ENCODE measurements at places on chromosomes 5 and 9.

- no peak for DNase-seq
These were observed 183.5 kb downstream of the GAS1 start for GRCh38 chr9:86763791-86764190.

DNA sequence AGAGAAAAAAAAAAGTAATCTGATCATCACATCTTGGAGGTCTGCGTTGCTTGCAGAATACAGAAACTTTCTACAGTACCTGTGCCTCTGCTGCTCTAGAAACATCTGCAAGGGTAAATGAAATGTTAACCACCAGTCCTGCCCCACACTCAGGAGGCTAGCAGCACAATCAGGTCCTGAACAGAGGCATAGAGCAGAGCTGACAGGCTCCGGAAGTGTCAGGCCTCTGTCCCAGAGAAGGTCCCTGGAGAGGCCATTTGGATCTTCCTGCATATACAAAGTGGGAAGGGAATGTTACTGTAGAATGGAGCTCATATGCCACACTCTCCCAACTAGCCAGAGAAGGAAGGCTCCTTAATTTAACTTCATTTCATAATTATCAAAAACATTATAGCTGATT is 7.2 kb downstream of the NRG2 start:
- no peak for DNase-seq

DNA sequence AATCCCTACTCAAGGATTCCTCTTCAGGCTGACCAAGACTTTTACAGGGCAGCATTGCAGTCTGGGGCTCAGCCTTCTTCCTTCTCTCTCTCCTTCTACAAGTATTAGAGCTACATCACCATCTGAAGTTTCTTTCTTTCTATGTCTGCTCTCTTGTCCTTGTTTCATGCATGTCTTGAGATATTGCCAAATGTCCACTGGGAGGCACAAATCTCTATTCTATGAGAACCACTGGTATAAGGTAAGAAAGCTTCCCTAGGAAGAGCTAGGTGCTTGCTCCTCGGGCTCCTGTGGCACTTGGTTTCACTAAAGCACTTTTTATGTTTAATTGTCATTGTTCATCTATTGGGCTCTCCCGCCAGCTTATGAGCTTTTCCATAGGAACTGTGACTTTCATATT is 289.2 kb upstream of the PCSK5 start:
- DNase-seq: no peak

DNA sequence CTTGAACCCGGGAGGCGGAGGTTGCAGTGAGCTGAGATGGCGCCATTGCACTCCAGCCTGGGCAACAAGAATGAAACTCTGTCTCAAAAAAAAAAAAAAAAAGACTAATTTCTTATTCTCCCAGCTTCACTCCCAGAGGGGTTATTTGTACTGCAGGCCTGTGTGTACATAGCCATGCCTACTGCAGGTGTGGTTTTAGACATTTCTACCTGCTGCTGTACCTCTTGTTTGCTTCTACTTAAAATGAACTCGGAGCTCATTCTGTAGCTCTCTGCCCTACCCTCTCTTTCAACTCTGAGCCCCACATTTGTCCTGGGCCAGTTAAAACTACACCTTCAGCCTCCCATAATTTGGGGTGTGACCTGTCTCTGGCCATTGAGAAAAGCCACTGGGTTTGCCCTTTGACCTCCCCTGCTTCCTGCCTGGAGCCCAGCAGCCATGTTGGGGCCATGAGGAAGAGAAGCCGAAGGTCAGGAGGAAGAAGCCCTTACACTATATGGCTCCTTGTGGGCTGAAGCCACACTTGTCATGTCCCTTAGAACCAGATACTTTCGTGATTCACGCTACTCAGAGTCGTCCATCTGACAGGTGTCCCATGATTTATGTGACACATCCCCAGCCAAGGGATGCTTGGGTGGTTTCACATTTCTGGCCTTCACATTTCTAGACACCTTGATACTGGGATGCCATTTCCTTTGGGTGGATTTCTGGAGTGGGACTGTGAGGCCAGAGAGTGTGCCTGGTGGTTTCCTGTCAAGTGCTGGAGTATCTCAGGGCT is 9.4 kb upstream of the CARD19 start:
- no peak for DNase-seq

DNA sequence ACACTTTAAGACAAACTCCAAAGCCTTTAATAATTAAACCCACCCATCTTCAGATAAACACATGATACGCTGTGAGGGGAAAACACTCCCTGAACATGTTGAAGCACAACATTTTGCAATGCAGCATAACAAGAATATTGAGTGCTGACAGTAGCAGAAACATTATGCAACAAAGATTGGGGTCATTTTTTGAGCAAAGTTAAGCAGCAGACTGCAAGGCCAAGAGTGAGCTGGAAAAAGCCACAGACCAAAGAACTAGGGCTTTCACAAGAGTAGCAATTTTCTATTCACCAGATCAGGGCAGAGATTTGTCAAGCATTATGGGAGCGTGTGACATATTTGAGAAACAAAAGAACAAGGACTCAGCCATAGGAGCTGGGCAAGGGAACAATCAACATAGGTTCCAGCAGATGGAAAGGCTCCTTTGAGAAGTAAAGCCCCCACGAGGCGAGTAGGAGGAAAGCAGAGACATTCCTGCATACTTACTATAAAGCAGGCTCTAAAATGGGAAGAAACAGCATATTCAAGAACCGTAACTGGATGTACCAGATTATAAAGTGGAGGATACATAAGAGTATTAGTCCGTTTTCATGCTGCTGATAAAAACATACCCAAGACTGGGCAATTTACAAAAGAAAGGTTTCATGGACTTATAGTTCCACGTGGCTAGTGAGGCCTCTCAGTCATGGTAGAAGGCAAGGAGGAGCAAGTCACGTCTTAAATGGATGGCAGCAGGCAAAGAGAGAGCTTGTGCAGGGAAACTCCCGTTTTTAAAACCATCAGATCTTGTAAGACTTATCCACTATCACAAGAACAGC is 4.8 kb upstream of the TTC23L start:
- peak; percentile 88 for DNase-seq

DNA sequence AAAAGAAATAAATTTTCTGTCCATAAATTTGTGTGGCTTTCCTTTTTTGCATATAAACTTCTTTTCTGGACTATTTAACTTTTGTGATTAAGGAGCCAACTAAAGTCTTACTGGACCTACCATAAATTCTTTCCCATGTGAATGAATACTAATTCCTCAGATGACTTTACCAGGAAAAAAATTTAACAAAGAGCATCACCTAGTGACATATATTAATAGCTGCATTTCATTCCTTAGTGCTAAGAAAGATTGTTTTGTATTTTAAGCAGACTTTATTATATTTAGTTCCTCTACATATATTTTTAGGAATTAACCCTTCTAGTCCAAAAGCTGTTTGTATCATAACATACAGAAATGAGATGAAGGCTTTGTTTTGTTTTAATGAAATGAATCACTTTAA is 64.4 kb downstream of the C9orf85 start:
- peak; percentile 18 for DNase-seq

DNA sequence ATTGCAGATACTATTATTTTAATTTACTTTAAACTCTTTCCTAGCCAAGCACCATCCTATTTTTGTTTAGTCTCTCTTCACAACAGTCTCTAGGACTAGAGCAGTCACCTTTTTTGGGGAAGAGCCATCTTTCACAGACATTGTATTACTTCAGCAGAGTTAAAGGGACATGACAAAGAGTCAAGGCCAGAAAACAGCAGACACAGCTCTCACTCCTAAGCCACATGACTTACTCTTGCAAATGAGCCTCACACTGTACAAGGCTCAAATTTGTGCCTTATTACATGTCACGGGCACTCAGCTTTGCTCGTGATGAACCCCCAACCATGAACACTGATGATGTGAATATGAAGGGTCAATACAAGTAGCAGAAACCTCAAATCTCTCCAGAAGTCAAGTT is 104.3 kb downstream of the ZNF608 start:
- no peak for DNase-seq

DNA sequence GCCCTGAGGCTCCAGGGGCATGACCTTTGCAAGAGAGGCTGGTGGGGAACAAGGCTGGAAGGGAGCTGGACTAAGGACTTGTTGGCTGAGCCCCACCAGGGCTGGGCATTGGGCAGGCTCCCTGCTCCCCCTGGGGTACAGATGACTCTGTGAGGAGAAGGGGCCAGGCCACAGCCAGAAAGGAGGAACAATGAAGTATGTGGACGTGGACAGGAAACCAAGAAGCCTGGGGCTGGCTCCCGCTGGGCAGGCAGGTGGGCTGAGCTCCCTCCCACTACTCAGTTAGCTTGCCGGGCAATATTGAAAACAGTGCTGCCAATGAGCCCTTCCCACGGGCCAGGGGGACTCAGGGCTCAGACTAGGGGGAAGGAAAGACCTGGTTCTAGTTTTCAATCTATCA is 66.1 kb upstream of the SPTLC1 start:
- no peak for DNase-seq

DNA sequence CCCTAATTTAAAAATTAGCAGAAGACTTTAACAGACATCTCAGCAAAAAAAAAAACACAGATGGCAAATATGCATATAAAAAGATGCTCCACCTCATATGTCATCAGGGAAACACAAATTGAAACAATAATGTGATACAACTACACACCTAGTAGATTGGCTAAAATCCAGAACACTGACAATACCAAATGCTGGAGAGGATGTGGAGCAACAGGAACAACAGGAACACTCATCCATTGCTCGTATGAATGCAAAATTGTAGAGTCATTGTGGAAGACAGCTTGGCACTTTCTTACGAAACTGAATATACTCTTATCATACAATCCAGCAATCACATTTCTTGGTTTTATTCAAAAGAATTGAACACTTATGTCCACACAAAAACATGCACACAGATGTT is 22.1 kb downstream of the MCIDAS start:
- DNase-seq: no peak

- no peak for DNase-seq
These were observed 11.0 kb upstream of the ABL1 start for GRCh38 chr9:130824079-130824478.

- DNase-seq: peak; percentile 29
These were observed 66.3 kb downstream of the RGMB start for GRCh38 chr5:98839469-98840383.

- DNase-seq: no peak
These were observed 2.8 kb downstream of the NIPSNAP3A start for GRCh38 chr9:104750185-104750767.

- DNase-seq: no peak
These were observed 2.3 kb downstream of the IL4 start for GRCh38 chr5:132675936-132676689.

- peak; percentile 90 for DNase-seq
These were observed at the start of gene MGAT1 for GRCh38 chr5:180802325-180803180. MGAT1 (minus strand) TSS chr5:180802806; CDS start chr5:180792971, 9,835 bp downstream.

- peak; percentile 48 for DNase-seq
These were observed 1.1 kb downstream of the KIF2A start for GRCh38 chr5:62306896-62307689.

- DNase-seq: peak; percentile 21
These were observed 33.1 kb upstream of the AFAP1L1 start for GRCh38 chr5:149238540-149238939.

GRCh38 chr9:38066197-38066913 is 2.7 kb downstream of the SHB start:
- no peak for DNase-seq

GRCh38 chr9:84271531-84271900 is 69.0 kb downstream of the SLC28A3 start:
- DNase-seq: peak; percentile 61
